ENCODE measurements at places on chromosomes 5 and 9.

DNA sequence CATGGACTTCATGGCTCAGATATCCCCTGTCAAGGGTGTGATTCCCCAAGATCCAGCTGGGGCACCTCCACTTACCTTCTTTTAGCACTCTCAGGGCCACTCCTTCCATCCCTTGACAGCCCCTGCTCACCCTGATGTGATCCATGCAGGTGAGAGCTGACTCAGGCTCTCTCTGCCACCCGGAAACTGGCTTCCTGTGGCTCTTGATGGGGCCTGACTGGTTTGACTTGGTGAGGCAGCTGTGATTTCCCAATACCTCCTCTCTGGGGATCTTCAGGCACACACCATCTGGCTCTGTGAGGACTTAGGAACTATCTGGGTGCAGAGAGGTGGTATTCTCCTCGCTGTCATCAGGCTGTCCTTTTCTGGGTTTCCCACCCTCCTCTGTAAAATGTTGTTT lies 7.9 kb upstream of the FAT2 start:
- no peak for DNase-seq

DNA sequence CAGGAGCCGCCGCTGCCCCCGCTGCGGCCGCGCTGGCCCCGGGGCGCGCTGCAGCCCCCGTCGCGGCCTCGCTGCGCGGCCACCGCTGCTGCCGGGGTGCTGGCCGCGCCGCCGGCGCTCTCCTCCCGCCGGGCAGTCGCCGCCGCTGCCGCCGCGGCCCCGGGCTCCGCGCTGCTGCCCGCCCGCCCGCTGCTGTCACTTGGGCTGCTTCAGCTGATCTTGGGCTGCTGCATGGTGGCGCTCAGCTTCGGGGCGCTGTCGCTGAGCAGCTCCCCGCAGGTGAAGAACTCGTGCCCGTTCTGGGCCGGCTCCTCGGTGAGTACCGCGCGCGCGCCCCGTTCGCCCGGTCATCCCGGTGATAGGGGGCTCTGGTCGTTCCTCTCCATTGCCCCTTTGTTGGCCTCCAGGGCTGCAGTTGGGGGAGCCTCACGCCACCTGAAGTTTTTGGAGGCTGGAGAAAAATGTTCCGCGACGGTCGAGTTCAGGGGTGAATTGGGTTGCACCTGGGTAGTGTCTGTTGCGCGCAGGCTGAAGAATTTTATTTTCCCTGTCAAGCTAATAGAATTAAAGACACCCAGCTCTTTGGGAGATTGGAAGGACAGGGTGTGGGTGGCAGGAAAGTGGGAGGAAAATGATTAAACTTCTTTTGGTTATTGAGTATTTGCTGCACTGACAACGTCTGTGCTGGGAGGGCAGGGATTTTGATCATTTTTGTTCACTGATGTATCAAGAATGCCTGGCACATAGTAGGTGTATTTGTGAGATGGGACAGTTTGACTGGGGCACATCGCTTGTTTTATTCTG lies 596 bp downstream of the ENTREP1 start:
- DNase-seq = no peak

DNA sequence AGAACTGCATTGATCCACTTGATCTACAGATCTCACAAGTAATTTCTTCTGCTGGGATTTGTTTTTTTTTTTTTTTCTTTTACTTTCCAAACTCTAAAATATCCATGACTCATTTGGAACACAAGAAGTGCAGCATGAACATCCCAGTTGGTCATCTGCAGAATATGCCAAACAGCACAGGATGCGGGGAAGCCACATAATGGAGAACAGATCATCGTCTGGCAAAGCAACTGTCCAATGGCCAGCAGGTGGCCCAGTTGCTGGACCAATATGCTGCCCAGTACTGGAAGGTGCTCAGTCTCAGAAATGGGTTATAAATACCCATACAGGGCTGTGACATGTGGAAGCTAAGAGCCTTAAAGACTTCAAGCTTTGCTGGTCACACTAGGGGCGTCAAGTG lies 221.3 kb upstream of the TAS2R1 start:
- DNase-seq = no peak

GRCh38 chr5:35354751-35355150 lies 124.5 kb upstream of the PRLR start:
- no peak for DNase-seq

DNA sequence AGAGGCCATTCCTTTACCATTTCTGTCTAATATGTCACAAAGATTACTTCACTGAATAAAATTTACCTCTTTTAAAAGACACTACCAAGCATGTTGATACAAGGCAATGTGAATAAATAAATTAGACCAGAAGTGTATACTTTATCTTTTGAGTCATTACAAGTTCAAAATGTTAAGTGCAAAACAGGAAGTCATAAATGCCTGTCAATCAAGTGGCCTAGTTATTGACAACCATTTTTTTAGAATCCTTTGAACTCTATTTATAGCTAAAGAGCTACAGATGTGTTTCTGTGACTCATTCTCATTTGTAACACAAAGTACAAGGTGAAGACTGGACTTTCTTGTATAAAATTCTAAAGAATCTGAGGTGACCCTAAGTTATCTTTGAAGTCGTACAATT lies 602.7 kb upstream of the SEMA6A start:
- no peak for DNase-seq

GRCh38 chr5:115415143-115415491 lies 118.7 kb upstream of the CCDC112 start:
- DNase-seq = no peak

- no peak for DNase-seq
Measured at GRCh38 chr5:50768634-50769033, 102.2 kb downstream of the PARP8 start.
